ENCODE measurements at places on chromosomes 13 and 19.

DNA sequence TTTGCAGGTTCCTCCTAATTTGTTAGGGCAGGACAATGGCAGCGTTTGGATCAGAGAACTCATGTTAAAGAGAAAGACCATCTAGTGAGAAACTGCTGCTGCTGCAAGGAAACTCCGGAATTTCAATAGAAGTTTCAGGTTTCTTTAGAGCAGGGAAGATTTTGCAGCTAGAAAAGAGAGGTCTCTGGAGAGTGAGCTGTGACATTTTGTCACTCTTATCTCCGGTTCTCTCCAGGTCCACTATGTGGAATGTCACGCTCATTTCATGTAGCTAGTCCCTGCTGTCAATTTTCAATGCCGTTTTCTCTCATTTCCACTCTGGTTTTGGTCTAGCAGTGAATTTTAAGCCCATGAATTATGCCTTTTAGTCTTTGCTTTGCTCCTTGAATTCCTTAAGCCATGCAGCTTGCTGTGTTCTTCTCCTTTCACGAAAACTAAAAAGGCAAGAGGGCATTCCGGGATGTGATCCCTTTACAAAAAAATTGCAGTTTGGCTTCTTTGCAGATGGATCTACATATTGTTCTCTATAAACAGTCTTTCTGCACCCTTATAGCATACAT, 46.7 kb upstream of the POSTN start:
- no peak overlapping the region for H3K27ac ChIP-seq
- H3K27me3 ChIP-seq: no peaks in the 10 kb centered on the region
- H3K4me1 ChIP-seq: no peaks in the 10 kb centered on the region
- H3K4me3 ChIP-seq: no peak overlapping the region
- H3K36me3 ChIP-seq: no peaks in the 10 kb centered on the region

DNA sequence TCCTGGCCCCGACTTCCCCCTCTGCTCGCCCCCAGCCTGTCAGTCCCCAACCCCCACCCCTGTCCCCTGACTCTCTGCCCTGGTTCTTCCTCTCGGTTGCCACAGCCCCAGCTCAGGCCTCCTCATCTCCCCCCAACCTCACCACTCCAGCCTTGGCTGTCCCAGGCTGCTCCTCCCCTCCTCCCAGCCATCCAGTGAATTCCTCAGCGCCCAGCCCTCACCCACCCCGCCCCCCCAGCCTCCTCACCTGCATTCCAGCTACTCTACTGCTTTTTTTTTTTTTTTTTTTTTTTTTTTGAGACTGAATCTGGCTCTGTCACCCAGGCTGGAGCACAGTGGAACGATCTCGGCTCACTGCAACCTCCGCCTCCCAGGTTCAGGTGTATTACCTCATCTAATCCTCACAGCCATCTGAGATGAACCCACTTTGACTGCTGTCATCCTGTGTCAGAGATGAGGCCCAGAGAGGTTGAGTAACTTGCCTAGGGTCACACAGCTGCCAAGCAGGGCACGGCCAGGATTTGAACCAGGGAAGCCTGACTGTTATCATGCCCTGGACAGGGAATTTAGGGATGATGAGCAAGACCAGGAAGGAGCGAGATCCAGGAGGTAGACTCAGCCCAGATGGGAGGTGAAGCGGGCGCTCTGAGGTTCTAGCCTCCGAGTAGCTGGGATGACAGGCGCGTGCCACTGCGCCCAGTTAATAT, 2.6 kb downstream of the SULT2B1 start:
- no peak overlapping the region for H3K27ac ChIP-seq
- H3K27me3 ChIP-seq: no peaks in the 10 kb centered on the region
- peaks cover 4% of the 10 kb centered on the region for H3K4me1 ChIP-seq
- no peaks in the 10 kb centered on the region for H3K36me3 ChIP-seq
- no peak for DNase-seq

GRCh38 chr13:113169277-113170272, 11.1 kb downstream of the PROZ start:
- no peak for DNase-seq
- H3K36me3 ChIP-seq: peaks cover 19% of the 10 kb centered on the region

DNA sequence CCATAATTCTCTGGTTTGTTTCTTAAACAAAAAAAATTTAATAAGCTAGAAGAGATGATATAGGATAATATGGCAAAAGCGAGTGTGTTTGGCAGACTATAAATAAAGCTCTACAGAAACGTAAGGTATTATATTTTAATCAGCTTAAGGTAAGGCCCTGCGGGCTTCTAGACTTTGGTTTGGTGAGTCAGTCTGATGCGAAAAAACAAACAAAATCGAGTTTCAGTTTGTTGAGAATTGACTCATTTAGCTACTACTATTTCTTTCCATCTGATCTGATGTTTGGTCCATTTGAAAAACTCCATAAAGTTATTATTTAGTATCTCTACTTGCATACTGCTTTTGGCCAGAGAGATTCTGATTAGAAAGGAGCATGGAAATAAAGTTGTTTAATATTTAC, 138.0 kb downstream of the MIPEP start:
- H3K27me3 ChIP-seq: no peaks in the 10 kb centered on the region
- no peak overlapping the region for H3K27ac ChIP-seq
- peaks cover 22% of the 10 kb centered on the region for H3K4me1 ChIP-seq
- H3K36me3 ChIP-seq: no peaks in the 10 kb centered on the region

- H3K27ac ChIP-seq: no peak overlapping the region
- H3K27me3 ChIP-seq: no peaks in the 10 kb centered on the region
- DNase-seq: no peak
- H3K36me3 ChIP-seq: no peaks in the 10 kb centered on the region
- H3K4me1 ChIP-seq: no peaks in the 10 kb centered on the region
Measured at GRCh38 chr13:86608701-86609100, 809.5 kb upstream of the SLITRK6 start.

DNA sequence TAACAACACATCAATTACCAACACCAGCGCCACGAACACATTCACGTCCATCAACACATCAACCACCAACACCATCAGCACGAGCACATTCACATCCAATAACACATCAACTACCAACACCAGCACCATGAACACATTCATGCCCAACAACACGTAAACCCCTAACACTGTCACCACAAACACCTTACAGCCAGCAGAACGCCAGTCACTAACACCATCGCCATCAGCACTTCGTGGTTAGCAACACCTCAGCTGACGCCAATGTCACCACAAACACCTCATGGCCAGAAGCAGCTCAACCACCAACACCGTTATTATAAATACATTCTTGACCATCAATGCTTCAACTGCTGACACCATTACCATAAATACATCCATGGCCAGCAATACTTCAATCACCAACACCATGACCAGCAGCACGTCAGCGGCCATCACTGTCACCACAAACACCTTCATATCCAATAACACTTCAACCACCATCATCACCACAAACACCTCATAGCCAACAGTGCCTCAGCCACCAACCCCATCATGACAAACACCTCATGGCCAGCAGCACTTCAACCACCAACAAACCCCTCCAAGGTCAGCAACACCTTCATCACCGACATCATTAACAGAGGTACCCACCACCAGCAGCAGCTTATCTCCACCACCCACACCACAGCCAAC, 9.4 kb downstream of the FCER2 start:
- DNase-seq: no peak
- peaks cover 60% of the 10 kb centered on the region for H3K27me3 ChIP-seq
- H3K36me3 ChIP-seq: no peaks in the 10 kb centered on the region
- no peak overlapping the region for H3K27ac ChIP-seq
- no peak overlapping the region for H3K4me3 ChIP-seq

- no peak overlapping the region for H3K27ac ChIP-seq
- H3K4me1 ChIP-seq: no peaks in the 10 kb centered on the region
- DNase-seq: no peak
- no peaks in the 10 kb centered on the region for H3K27me3 ChIP-seq
- H3K4me3 ChIP-seq: no peak overlapping the region
- no peaks in the 10 kb centered on the region for H3K36me3 ChIP-seq
Measured at GRCh38 chr13:73038064-73038463, 20.7 kb upstream of the KLF5 start.

GRCh38 chr13:50720861-50721671, 122.4 kb downstream of the DLEU7 start:
- DNase-seq: no peak
- no peak overlapping the region for H3K4me3 ChIP-seq
- no peak overlapping the region for H3K27ac ChIP-seq
- no peaks in the 10 kb centered on the region for H3K27me3 ChIP-seq
- no peaks in the 10 kb centered on the region for H3K4me1 ChIP-seq

GRCh38 chr19:45711851-45712698, 18.6 kb downstream of the FBXO46 start:
- peaks cover 3% of the 10 kb centered on the region for H3K36me3 ChIP-seq
- H3K27me3 ChIP-seq: no peaks in the 10 kb centered on the region
- DNase-seq: no peak
- H3K4me1 ChIP-seq: peaks cover 2% of the 10 kb centered on the region
- H3K4me3 ChIP-seq: no peak overlapping the region

GRCh38 chr19:42229301-42229854, 9.3 kb downstream of the ZNF526 start:
- no peaks in the 10 kb centered on the region for H3K4me1 ChIP-seq
- H3K27ac ChIP-seq: no peak overlapping the region
- H3K36me3 ChIP-seq: peaks cover 78% of the 10 kb centered on the region

GRCh38 chr13:30861836-30862467, 44.1 kb upstream of the MEDAG start:
- no peaks in the 10 kb centered on the region for H3K27me3 ChIP-seq
- DNase-seq: no peak
- no peaks in the 10 kb centered on the region for H3K36me3 ChIP-seq
- H3K4me3 ChIP-seq: no peak overlapping the region

- peaks cover 5% of the 10 kb centered on the region for H3K4me1 ChIP-seq
- H3K36me3 ChIP-seq: no peaks in the 10 kb centered on the region
- no peak overlapping the region for H3K27ac ChIP-seq
- H3K27me3 ChIP-seq: peaks cover 59% of the 10 kb centered on the region
- no peak overlapping the region for H3K4me3 ChIP-seq
Measured at GRCh38 chr19:1672038-1672768, 19.8 kb upstream of the TCF3 start.

DNA sequence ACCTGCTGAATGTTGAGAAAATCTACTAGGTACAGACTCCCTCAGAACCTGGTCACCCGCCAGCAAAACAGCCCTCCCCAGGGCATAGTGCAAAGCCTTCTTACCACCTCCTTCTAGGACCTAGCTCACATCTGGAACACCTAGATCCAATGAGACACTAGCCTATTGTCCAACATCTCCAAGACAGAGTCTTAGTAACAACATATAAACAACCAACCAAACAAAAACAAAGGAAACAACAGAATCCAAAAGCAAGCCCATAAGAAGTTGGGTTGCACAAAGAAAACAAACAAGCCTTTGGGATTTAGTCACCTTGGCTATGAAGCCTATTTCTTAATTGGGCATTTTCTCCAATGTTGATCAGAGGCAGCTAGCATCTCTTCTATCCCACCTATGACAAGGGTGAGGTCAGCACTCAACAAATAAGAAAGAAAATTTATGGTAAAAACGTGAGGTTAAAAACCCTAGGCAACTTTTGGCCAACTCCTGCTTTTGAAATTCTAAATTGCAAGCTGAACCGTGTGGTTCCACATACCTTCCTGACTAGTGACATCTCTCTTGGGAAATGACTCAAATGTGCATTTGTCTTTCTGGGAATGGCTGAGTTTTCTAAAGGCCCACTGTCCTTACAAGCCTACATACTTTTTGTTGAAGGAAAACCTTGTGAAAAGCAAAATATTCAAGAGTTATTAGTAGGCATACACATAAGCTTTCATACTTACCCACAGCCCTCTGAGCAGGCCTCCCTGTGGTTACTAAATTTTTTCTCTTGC, 66.7 kb downstream of the FAM216B start:
- H3K27me3 ChIP-seq: no peaks in the 10 kb centered on the region
- DNase-seq: no peak
- H3K36me3 ChIP-seq: no peaks in the 10 kb centered on the region
- H3K4me1 ChIP-seq: no peaks in the 10 kb centered on the region

DNA sequence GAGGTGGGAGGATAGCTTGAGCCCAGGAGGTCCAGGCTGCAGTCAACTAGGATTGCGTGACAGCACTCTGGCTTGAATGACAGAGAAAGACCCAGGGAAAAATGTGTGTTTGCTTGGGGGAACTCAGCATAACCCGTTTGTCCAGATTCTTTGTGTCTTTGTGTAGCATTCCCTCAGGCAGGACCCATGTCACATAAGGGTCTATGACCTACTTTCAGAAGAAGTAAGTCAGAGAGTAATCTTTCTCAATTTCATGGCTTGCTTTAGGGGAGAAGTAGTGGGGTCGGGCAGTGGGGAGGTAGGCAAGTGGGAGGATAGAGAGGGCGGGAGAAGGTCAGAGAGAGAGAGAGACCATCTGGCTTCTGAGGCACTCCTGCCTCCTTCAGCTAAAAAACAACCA, 11.9 kb upstream of the PSPC1 start:
- no peaks in the 10 kb centered on the region for H3K27me3 ChIP-seq
- H3K36me3 ChIP-seq: no peaks in the 10 kb centered on the region
- H3K4me1 ChIP-seq: no peaks in the 10 kb centered on the region
- no peak overlapping the region for H3K27ac ChIP-seq
- no peak for DNase-seq

DNA sequence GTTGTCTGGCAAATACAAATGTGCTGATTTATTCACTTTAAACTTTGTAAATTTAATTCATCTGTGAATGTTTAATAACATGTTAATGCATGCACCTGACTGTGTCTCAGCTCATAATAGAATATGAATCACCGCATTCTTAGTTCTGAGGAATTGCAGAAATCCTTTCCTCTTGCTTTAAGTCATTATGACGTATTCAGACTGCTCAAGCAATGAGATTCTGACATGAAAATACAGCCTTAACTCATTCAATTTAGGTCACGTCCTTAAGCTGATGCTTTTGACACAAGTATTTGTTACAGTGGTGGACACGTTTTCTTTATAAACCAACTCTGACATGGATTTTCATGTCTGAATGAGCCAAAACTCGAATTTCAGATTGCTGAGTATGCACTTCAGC, 541.0 kb upstream of the KLF12 start:
- DNase-seq: no peak
- H3K4me1 ChIP-seq: no peaks in the 10 kb centered on the region
- no peaks in the 10 kb centered on the region for H3K36me3 ChIP-seq
- no peaks in the 10 kb centered on the region for H3K27me3 ChIP-seq
- no peak overlapping the region for H3K4me3 ChIP-seq
- no peak overlapping the region for H3K27ac ChIP-seq

DNA sequence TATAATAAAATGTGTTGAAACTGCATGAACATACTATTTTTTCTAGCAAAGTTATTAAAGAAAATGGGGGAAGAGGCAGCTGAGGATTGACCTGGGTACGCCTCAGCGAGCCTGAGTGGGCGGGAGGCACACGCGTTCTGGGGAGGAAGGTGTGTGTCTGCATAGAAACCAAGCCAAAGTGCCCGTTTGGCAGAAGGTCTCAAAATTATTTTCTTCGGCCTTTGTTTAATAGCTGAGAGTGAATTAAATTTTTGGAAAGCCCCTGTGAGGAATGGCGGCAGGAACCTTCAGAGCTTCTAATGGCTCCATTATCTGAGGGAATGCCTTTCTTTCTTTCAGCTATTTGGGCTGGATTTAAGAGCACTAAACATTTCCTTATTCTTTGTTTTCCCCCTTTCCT, 5.2 kb downstream of the ZIC2 start:
- H3K4me3 ChIP-seq: no peak overlapping the region
- no peak for DNase-seq
- no peaks in the 10 kb centered on the region for H3K4me1 ChIP-seq

- no peaks in the 10 kb centered on the region for H3K27me3 ChIP-seq
- H3K27ac ChIP-seq: no peak overlapping the region
- no peak overlapping the region for H3K4me3 ChIP-seq
- H3K36me3 ChIP-seq: no peaks in the 10 kb centered on the region
- no peaks in the 10 kb centered on the region for H3K4me1 ChIP-seq
- DNase-seq: no peak
Measured at GRCh38 chr13:48504606-48505005, 28.3 kb downstream of the RCBTB2 start.
